ENCODE measurements at places on chromosomes 7 and 10.

DNA sequence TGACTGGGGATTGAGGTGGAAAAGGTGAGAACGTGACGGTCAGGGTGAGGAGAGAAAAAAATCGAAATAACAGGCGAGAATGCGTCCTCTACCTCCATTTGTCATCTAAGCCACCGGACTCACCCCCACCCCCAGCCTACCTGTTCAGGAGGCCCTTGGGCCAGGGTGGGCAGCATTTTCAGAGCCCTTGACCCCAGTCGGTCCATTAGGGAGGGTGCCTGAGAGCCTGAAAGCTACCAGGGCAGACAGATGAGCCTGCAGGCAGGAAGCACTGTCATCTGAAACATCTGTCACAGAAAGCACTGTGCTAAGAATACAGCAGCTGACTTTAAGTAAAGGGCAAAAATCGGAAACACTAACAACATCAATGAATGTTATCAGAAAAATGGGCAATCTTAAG, 47.0 kb downstream of the MAD1L1 start:
- no peak for DNase-seq

GRCh38 chr7:86914551-86914950, 144.9 kb downstream of the ELAPOR2 start:
- DNase-seq = no peak

- DNase-seq = no peak
Measured at GRCh38 chr7:123602648-123603047, 1.0 kb downstream of the ASB15 start.

- DNase-seq = no peak
Measured at GRCh38 chr10:131891196-131891928, 9.4 kb upstream of the PPP2R2D start.

- DNase-seq = no peak
Measured at GRCh38 chr7:47721670-47722069, 139.8 kb upstream of the TNS3 start.

- DNase-seq = no peak
Measured at GRCh38 chr7:71694665-71695064, 562.7 kb downstream of the GALNT17 start.

- DNase-seq = no peak
Measured at GRCh38 chr7:151425670-151426440, 14.1 kb downstream of the CRYGN start.

GRCh38 chr10:14039968-14040668, 290.6 kb downstream of the FRMD4A start:
- no peak for DNase-seq

DNA sequence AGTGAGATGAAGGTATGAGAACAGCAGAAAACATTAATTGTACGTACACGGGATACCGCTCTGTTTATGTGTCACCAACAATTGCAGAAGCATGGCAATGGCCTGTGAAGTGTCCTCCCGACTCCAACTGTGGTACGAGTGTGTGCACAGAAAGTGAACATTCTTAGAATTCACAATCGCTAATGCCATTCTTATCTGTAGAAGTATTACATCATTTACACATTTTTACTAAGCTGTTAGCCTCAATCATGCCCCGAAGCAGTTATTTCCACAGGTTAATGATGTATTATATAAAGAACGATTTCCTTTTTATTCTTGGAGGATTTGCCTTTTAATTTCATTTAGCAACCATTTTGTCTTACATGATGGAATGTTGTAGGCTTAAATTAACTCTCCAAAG, 103.4 kb downstream of the EVX1 start:
- no peak for DNase-seq

DNA sequence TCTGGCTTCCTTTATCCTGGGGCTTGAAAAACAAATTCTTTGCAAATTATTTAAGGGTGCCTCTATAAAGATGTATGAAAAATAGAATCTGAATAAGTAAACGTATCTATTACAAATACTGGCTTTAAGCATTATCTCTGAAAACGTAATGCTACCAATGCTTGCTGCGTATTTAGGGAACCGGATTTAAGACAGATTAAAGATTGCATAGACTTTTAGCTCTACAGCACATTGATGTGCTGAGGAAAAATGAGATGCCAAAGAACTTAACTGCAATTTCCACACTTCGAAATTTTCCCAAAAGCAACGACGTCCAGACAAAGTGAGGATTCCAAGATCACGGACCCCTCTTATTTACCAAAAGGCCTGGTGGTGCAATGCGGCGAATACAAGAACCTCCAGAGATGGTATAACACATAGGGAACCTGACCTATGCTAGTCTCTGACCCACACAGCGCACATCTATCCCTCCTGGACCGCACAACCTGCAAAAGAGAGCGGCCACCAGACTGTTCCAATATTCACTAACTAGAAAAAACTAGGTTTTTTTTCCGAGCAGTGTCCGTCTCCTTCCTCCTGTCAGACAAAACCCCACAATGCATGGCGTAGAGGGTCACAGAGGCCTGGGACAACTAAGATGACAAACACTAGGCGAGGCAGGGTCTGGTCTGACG, 34.3 kb upstream of the PHF14 start:
- DNase-seq = no peak

- DNase-seq = no peak
Measured at GRCh38 chr10:124551755-124552154, 90.1 kb downstream of the LHPP start.

GRCh38 chr7:133911724-133912123, 215.4 kb upstream of the LRGUK start:
- no peak for DNase-seq

DNA sequence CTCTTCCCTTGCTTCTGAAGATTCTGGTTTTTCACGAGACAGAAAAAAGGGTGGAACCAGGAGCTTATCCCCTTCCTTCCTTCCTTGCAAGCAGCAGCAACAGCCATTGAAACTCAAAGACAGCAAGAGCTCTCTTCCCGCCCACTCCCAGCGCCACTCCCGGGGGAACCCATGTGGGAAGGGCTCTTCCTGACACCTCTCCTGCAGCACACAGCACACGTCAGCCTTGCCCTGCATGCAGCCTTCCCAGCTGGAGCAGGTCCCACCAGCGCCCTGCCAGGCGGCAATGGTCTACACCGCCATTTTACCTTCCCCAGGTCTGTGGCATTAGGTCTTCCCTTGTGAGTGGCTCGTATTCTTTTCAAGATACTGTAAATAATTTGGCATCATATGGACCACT, 161.8 kb downstream of the MGMT start:
- no peak for DNase-seq

- peak; percentile 11 for DNase-seq
Measured at GRCh38 chr7:8190119-8190895, 71.7 kb downstream of the ICA1 start.

DNA sequence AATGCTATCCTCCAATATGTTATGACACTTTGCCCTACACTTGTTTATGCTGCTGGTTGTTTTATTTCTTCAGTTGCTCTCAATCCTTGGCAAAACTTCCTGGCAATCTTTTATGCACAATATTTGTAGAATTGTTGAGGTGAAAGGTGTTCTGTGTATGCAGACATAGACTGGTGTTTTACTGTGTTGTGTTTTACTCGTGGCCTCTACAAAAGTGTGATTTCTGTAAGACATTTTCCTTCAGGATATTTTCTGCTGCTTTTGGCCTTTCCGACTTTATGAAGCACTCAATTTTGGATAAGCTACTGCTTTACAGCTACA, 21.8 kb downstream of the GLCCI1 start:
- DNase-seq = no peak

GRCh38 chr10:106571192-106571946, 593.1 kb downstream of the SORCS1 start:
- no peak for DNase-seq

DNA sequence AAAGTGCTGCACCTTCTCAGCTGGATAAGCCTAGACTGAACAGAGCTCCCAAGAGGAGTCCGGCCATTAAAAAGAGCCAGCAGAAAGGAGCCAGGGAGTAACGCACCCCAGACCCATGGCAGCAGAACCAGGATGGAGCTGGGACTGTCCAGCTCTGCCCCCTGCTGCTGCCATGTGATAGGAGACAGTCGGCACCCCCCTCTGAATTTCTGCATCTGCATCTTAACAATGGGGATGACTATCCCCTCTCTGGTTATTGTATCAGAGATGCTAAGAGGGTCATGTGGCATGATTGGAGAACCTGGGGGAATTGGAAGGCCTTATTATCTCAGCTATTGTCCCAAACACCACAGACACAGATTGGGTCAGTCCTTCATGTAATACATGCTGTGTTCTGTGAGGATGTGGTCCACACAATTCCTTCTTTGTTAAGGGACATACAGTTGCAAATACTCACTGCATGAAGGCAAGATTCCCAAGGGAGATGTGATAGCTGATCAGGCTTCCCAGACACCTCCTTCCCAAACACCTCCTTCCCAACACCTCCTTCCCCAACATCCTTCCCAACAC, 29.3 kb downstream of the PLEKHS1 start:
- DNase-seq = no peak

DNA sequence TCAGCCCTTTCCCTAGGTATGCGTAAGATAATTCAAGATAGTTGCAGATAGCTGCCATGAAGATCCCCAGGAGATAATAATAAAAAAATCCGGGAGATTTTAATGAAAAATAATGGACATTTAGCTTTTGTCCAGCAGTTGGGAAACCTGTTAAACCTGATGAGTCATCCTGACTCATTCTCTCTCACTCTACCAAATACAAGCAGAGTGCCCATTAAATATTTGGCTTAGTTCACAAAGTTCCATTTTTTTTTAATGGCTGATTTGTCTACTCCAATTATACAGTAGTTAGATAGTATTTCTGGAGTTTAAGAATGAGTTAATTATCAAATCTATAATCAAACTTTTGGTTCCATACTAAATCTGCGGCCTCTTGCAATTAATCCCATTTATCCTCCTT, 2.1 kb upstream of the SHTN1 start:
- DNase-seq = no peak

- DNase-seq = no peak
Measured at GRCh38 chr10:119608316-119609155, 11.8 kb upstream of the TIAL1 start.

DNA sequence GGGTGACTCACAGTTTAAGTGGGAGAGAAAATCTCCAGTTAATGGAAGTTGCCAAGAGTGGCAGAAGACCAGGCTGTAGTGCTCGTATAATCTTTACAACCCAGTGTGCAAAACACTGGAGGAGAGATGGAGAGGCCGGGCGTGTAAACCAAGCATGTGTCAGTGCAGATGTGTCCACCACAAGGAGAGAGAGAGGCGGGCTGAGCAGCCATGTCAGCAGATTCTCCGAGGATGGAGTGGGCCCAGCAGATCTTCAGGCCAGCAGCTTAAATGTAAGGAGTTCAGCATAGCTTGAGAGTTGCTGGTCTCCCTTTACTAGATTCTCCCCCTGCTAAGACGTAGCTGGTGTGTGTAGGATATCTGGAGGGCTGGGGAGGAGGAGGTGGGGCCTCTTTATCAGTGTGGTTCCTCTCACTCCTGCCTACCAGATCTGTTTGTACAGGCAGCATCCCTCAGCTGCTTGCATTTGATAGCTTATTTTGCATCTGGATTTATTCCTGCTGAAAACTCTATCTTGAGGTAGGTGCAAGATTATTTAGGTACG, 13.7 kb downstream of the BPGM start:
- DNase-seq = no peak

DNA sequence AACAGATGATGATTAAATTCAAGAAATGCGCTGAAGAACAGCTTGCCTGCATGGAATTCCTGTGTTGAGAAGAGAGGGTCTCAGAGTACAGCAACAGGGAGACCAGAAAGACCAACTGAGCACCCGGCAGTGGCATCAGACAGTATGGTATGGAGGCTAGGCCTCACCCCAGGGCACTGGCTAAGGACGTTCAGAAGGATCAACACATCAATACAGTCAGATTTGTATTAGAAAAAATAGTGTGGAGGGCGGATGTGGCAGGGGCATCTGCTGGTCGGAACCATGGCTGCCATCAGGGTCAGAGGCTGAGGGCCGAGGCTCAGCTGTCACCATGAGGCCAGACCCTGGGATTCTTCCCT, 142.1 kb downstream of the ADARB2 start:
- DNase-seq = no peak

GRCh38 chr7:151679071-151679708, 159.5 kb upstream of the RHEB start:
- no peak for DNase-seq

GRCh38 chr10:77868523-77868922, 58.0 kb downstream of the DLG5 start:
- no peak for DNase-seq

DNA sequence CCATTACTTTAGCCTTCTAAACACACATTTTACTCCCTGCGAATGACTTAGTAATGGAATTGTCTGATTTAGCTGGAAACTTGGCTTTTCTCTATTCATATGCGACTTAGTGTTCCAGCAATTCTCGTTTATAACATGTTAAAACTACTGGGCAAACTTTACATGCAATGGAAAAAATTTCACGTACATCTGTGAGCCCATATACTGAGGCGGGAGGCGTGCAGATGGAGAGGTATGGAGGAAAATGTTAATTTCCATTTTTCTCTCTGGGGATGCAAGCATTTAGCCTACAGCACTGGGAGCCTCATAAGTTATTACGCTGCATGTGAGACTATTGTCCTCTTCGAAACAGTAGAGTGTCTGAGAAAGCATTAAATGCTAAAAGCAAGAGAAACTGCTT, 591.5 kb upstream of the ANKRD30A start:
- no peak for DNase-seq

DNA sequence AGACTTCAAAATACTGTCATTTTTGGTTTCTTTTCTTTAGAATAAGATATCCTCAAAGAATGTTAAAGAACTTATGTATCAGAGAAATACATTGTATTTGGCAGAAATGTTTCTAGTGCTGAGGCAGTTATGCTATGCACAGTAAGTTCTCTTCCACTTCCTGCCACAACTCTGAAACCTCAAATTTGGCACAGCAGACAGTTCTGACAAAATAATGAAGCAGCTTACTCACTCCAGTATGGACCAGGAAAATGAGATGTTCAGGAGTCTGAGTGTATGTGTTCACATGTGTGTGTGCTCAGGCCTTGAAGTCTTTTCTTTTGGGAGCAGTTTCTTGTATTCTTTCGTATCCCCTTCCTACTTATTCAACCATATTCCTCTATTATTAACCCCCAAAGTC, 197.0 kb upstream of the AGK start:
- no peak for DNase-seq

DNA sequence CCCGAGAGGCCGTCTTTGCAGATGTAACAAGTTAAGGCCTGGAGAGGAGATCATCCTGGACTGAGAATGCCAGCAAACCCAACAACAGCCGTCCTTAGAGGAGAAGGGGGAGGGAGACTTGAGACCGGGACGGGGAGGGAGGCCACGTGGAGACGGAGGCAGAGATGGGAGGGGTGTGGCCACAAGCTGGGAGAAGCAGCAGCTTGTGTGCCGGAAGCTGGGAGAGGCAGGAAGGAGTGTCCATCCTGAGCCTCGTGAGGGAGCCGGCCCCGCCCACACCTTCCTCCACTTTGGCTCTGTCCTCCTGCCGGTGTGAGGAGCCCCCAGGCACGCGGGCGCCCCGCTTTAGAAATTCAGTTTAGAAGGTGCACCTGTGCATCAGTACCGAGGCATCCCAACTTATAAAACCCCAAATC, 95.7 kb downstream of the DNAJB6 start:
- no peak for DNase-seq
